ENCODE measurements at places on chromosomes 1 and 21.
A peak's percentile ranks its signal among the peaks of the same experiment; 100 is the strongest.

- DNase-seq: no peak
Observed at GRCh38 chr1:160398823-160399222, 1.5 kb upstream of the VANGL2 start.

DNA sequence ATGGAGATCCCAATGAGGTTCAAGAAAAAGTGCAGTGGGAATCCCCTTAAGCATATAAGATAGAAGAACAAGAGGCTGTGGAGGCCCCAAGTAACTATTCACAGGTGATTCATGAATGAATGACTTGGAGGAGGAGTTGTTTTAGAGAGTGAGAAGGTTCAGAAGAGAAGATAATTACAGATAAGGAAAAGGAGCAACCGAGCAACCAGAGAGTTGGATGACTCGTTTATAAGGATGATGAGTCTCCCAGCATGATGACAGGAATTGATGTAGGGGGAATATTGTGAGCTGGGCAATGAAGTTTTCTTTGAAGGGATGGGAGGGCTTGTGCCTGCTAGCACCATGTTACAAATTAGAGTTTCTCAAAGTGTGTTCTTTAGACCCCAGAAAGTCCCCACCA is 9.8 kb downstream of the C8A start:
- DNase-seq: no peak

- DNase-seq: no peak
Observed at GRCh38 chr21:27796106-27796505, 829.2 kb upstream of the ADAMTS5 start.

DNA sequence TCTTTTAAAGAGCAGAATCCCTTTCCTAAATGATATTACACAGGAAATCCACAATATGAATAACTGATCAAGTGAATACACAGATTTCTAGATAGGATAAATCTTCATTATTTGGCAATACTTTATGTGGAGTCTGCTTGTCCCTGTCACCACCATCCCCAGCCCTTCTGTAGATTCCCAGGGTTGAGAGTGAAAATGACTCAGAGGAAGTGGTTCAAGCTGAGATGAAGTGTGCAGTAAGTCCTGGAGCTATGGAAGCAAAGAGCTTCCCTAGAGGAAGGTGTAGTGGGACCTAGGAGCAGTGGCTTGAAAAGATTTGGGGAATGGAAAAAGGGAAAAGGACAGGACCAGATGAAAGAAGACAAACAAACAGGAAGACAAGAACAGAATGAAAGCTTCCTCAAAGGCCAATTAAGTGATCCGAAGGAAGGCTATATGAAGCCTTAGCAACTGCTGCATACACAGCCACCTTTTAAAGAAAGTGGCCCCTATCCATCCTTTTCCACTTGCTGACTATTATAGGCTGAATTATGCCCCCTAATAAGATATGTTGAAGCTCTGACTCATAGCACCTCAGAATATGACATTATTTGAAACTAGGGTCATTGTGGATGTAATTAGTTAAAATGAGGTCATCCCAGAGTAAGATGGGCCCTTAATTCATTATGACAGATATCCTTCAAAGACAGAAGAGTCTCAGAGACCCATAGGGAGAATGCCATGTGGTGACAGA is 96.5 kb upstream of the CAMK1G start:
- DNase-seq: no peak

DNA sequence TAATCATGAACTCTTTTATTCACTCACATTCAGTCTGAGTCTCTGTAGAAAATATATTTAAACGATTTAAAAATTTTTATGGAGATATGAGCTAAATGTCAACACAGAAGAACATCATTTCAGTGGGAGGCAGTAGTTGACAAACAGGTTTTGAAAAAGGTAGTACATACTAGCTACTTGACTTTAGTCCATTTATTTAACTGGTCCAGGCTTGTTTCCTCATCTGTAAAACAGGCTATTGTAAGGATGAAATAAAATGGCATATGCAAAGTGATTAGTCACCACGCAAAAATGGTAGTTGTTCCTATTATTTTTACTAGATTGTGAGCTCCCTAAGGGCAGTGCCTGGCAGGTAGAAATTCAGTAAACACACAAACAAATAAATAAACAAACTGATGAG is 75.2 kb downstream of the NTPCR start:
- DNase-seq: no peak

DNA sequence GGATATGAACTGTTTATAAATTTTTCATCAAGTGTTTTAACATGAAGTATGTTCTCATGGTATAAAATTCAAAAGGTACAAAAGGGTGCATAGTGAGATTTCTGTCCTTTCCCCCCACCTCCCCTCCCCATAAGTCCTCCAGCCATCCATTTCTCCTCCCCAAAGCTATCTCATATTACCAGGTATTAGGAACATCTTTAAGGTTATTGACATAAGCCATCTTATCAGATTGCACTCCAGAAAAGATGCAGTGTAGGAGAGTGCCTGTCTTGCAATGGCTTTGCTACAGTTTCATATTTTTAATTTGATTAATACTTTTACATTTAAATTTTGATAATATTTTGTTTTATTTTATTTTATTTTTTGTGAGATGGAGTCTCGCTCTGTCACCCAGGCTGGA is 13.5 kb upstream of the HPCAL4 start:
- DNase-seq: no peak

DNA sequence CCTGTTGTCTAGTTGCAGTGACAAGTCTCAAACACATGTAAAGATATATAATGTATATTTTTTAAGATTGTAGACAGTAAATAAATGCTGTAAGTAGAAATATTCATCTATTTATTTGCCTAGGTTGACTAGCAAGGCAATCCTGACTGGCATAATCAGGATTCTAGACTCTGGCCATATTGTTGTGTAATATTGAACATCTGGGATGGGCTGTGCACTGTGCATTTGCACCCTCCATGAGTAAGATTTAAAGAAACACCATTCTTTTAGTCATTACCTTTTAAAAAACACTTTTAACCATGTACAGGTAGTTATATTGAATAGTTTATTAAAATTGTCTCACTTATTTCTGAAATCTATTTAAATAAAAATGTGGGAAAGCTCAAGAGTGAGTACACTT is 32.4 kb downstream of the RASAL2 start:
- no peak for DNase-seq

DNA sequence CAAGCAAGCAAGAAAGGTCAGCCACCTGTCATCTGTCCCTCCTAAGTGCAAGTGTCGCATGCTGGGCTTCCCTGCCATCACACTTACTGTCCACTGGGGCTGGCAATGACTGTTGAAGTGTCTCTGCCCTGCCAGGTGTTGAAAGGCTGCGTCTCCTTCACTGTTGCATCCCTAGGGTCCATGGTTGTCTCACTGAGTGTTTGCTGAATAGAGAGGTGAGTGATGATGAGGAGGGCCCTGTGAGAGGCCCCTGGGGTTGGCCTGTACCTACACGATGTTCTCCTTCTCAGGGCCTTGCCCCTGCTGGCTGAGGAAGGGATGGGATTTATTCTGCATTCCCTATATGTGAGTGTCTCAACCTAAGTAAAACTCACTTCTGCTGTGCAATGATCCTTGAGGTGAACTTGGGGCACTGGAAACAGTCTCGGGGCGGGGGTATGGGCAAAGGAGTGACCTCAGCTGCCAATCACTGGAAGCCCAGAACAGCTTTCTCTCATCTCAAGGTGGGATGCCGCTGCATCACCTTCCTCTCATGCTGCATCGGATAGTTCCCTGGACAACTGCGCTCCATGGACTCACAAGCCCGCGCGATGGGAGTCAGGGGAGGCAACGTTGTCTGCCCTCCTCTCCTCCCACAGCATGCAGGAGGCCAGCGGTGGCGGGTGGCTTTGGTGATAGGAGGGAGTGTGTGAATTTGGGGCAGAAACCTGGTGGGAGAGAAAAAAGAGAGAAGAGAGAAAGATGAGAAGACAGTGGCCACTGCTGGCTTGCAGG is 35.8 kb upstream of the SOX13 start:
- DNase-seq: no peak

- DNase-seq: no peak
Observed at GRCh38 chr21:33305938-33306337, 18.8 kb upstream of the IFNAR1 start.

GRCh38 chr21:42286416-42286815 is 28.8 kb downstream of the TFF3 start:
- DNase-seq: no peak

- DNase-seq: no peak
Observed at GRCh38 chr1:51850420-51851223, 27.9 kb downstream of the NRDC start.

DNA sequence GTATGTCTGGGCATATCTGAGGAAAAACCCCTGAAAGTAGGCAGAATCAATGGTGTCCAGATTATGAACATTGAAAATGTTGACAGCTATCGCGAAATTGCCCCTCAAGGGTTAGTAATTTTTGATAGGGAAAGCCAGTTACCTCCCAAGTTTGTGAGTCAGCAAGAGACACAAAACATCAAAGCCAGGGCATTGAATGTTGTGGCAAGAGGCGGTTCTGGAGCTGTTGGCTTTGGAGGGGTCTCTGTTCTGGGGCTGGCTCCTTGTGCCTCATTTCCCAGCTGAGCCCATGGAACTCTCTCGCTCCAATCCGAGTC is 10.6 kb upstream of the S100A11 start:
- no peak for DNase-seq

- no peak for DNase-seq
Observed at GRCh38 chr1:225980005-225980836, 18.9 kb downstream of the SDE2 start.

DNA sequence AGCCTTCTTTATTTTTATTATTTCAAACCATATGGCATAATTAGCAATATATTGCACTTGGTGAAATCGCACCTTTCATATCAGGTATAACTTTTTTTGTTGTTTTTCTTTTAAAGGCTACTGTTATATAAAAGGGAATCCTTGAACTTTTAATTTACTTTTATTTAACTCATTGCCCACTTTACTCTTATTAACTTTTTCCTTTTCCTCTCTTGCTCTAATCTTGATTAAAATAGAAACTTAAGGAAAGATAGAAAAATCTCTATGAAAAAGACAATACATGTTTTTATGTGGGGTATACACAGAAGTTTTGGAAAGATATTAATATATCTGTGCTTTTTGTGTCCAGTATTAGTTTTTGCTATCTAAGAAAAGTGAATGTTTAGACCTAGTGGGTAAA is 805.8 kb downstream of the USP25 start:
- DNase-seq: no peak

- no peak for DNase-seq
Observed at GRCh38 chr1:145788580-145788979, 35.3 kb downstream of the RNF115 start.

GRCh38 chr21:46119144-46119636 is 21.3 kb downstream of the COL6A2 start:
- DNase-seq: peak; percentile 0

DNA sequence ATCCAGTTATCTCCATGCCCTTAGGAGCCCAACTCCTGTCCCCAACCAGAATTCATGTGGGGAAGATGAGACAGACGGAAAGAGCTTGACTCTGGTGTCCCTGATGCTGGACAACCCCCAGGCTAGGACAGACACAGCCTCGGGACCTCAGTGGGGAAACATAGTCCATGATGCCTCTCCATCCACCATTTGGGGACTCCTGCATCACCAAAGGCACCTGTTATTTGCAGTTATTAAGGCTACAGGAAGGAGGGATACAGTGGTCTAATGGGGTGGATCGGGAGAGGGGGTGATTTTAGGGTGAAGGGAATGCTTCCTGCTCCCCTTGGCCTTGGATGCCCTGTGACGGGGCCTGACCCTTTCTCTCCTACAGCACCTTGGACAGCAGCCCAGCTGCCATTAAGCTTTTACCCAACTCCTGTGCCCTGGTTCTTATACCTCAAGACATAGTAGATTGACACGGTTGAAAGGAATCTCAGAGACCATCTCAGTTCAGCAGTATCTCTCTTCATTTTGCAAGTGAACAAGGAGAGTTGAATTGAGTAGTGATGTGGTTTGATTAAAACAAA is 111.6 kb downstream of the MATN1 start:
- DNase-seq: no peak

- DNase-seq: no peak
Observed at GRCh38 chr1:54371942-54372275, 34.3 kb downstream of the SSBP3 start.

DNA sequence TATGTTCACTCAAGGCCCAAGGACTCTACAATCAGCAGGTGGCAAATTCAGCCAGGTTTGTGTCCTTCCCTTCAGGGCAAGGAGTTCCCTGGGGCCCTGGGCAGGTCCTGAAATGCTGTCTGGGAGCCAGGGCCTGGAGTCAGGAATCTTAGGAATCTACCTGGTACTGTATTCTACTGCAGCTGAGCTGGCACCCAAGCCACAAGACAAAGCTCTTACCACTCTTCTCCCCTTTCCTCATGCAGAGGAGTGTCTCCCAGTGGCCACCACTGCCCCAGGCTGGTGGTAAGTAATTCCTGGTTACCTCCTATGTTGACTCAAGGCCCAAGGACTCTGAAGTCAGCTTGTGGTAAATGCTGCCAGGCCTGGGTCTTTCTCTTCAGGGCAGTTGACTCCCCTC is 153.4 kb downstream of the NRIP1 start:
- DNase-seq: no peak

GRCh38 chr1:207645635-207646081 is 725 bp downstream of the CR1L start:
- DNase-seq: no peak
